ENCODE measurements at places on chromosomes 7 and 10.

GRCh38 chr10:14394179-14394578, 63.5 kb upstream of the FRMD4A start:
- no peak for DNase-seq

DNA sequence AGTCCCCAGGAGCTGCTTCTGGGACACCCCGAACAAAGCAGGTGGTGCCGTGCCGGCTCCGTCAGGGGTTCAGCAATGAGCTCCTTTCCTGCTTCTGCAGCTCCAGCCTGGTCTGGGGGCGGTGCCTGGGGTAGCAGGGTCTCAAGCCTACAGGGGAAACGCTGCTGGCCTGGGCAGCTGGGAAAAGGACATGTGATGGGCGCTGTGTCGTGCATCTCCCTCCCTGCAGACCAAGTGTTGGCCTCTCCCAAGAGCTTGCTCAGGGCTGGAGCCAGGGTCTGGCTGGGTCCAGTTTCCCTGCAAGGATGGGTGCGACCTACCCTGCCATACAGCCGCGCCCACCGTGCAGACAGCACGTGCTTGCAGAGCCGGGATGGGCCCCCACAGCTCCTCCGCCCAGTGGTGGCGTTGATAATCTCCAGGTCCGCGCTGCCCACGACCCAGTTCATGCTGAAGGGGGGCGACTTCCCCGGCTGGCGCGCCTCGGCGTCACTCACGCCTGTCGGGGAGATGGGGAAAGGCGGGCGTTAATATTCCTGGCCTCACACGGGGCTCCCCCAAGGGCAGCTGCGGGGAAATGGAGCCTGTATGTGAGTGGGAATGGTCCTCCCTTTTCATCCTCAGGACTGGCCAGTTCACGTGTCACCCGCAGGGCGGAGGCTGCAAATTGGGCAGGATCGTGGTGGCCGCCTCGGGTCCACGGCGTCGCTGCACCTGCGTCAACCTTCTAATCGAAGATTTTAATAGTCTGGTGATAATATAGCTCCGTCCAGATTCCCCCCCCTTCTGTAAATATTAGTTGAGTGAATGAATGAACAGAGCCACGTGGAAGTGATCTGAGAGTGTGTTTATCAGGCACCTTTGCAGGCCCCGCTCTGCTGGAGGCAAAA, 128.6 kb downstream of the WDR37 start:
- no peak for DNase-seq

DNA sequence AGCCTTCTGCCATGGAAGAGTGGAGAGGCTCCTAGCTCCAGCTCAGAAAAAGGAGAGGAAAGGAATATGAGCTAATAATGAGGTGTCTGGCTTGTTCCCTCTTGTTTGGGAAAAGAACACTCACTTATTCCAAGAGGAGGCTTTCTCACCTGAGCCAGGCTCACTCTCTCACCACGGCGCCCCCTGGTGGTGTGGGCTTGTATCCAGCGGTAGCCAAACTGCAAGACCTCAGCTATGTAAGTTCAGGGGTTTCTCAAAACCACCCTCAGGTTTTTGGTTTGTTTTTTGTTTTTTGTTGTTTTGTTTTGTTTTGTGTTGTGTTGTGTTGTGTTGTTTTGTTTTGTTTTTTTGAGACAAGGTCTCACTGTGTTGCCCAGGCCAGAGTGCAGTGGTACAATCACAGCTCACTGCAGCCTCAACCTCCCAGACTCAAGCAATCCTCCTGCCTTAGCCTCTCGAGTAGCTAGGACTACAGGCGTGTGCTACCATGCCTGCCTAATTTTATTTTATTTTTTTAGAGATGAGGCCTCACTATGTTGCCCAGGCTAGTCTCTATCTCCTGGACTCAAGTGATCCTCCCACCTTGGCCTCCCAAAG, 124.0 kb downstream of the TMEM130 start:
- DNase-seq: no peak

DNA sequence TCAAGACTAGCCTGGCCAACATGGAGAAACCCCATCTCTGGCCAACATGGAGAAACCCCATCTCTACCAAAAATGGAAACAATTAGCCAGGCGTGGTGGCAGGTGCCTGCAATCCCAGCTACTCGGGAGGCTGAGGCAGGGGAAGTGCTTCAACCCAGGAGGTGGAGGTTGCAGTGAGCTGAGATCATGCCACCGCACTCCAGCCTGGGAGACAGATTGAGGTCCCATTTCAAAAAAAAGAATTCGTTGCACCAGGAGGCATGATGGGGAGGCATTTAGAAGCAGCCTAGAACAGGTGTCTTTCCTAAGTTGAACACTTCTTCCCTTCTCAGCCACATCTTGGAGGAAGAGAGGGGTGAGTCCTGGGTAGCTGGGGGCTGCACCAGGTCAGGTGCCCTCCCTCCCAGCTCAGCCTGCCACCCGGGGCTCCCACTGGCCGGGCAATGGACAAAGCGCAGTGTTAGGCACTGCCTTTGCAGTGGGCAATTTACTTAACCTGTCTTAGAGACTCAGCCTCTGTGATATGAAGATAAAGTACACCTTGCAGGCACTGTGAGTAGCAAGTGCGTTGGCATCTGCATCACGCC, 726.8 kb downstream of the PARD3 start:
- DNase-seq: no peak

- DNase-seq: peak; percentile 35
Observed at GRCh38 chr7:68511281-68511680, 1087.0 kb upstream of the AUTS2 start.

GRCh38 chr10:27192284-27192683, 37.1 kb downstream of the MASTL start:
- DNase-seq: peak; percentile 1

DNA sequence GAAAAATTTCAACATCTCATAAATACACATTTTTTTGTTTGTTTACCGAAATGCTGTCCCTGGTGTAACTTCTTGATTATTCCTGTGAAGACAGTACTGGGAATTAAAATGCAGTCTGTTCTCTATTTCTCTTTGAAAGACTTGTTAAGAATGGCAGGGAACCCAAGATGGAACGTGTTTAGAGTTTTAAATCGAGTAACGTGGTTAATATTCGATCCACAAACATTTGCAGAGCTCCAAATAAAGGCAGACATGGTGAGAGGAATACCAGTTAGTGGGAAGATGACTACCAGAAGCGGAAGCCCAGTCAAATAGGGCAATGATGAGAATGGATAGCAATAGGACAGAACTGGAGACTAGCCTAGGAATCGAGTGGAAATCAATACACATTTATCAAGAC, 6.7 kb downstream of the PON3 start:
- DNase-seq: peak; percentile 26

GRCh38 chr10:1109795-1110673, 53.8 kb downstream of the WDR37 start:
- DNase-seq: no peak

- DNase-seq: no peak
Observed at GRCh38 chr10:31341552-31341951, 22.5 kb downstream of the ZEB1 start.

- no peak for DNase-seq
Observed at GRCh38 chr7:110800984-110801383, 289.9 kb upstream of the LRRN3 start.

GRCh38 chr10:103691267-103691666, 164.1 kb downstream of the SH3PXD2A start:
- DNase-seq: no peak

GRCh38 chr10:102172288-102172687, 20.1 kb downstream of the NOLC1 start:
- no peak for DNase-seq

- DNase-seq: no peak
Observed at GRCh38 chr10:27783660-27784059, 38.0 kb upstream of the MKX start.

- no peak for DNase-seq
Observed at GRCh38 chr10:51137756-51138529, 63.7 kb downstream of the PRKG1 start.

- no peak for DNase-seq
Observed at GRCh38 chr7:127911968-127912511, 119.2 kb downstream of the LRRC4 start.

GRCh38 chr10:74337330-74338016, 186.5 kb downstream of the ADK start:
- DNase-seq: no peak

- DNase-seq: no peak
Observed at GRCh38 chr10:3886641-3887251, 101.7 kb upstream of the KLF6 start.

- DNase-seq: peak; percentile 65
Observed at GRCh38 chr7:67625257-67625737, 628.7 kb downstream of the TYW1 start.

- DNase-seq: no peak
Observed at GRCh38 chr10:83432261-83433045, 706.9 kb upstream of the GHITM start.

GRCh38 chr10:96906864-96907263, 74.8 kb downstream of the LCOR start:
- DNase-seq: no peak

DNA sequence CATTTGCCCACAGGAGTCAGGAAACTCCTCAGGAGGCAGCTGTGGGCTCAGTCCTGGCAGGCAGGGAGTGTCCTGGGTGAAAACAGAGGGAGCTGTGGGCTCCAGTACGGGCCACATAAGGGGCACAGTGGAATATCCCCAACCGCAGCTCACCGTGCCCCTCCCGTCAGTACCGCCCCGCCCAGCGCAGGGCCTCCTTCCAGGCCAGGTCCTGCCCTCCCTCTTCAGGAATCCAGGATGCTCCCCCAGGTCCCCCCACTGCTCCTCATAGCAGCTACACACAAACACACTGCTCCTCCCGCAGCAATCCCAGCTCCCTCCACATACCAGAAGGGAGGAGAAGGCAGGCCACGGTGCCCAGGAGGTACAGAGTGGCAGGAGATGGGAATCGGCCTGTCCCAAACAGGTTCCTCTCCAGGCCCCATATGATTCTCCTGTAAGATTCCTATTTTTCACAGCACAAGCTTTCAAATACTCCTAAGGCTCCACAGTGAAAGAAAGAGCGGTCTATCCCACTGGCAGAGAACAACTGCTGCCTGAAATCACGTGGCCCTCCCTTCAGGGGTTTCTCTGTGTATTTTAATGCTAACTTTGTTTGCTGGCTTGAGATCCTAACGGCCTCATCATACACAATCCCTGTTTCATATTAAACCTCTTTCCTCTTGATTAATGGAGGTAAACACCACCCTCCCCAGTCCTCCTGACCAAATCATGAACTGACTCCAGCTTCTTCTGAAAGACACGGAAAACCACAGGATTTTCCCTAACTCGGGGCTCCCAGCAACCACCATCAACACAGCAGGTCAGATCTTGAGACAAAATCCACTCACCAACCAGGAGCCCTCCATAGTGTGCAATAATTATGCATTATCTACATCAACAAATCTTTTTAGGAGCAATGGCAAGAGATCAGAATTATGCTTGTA, 178.7 kb downstream of the TNS3 start:
- DNase-seq: no peak

- DNase-seq: no peak
Observed at GRCh38 chr10:103021900-103022293, 103.8 kb downstream of the CNNM2 start.

DNA sequence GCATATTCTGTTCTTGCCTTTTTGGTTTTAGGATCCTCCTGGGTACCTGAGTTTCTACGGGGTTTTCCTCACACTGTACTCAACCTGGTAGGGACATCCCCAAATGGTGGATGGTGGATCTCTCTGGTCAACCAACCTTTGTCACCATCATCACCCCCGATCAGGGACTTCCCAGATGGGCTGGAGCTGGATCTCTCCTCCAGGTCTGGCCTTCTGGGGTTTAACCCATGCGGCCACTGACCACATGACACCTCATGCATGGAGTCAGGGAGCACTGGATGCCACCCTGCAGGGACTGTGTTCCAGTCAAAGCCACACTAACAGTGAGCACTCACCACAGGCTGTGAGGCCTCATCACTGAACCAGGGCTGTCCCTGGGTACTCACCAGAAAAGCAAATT, 80.0 kb downstream of the CELF2 start:
- DNase-seq: no peak

DNA sequence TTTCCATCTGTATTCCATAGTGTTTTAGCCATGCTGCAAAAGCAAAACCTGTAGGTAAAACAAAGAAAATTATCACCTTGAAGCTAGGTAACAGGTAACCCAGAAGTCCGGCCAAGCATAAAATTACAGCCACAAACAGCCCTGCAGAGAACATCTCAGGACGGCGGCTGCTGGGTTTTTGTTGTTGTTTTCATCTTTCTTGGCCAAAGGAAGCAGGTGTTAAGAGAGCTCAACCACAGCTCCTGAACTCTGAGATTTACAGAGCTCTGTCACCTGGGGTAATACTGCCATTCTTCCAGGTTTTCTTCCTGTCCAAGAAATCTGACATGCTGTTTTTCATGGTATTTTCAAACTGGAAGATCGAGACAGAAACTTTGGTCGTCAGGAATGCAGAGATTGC, 847 bp upstream of the SCIN start:
- DNase-seq: no peak

DNA sequence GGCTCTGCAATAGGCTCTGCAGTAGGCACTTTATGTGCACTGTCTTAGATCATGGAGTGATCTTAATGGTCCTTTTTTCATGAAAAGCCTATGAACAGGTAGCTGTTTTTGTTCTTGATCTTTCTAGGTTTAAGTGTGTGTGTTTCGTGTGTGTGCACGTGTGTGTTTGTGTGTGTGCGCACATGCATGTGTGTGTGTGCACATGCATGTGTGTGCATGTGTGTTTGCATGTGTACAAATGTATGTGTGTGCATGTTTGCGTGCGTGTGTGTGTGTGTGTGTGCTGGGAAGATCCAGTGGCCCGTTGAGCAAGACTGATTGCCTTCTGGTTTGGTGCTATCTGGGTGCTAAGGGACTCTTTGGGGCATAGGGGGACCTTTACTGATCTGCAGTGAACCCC, 334.8 kb downstream of the GLRX3 start:
- DNase-seq: no peak

DNA sequence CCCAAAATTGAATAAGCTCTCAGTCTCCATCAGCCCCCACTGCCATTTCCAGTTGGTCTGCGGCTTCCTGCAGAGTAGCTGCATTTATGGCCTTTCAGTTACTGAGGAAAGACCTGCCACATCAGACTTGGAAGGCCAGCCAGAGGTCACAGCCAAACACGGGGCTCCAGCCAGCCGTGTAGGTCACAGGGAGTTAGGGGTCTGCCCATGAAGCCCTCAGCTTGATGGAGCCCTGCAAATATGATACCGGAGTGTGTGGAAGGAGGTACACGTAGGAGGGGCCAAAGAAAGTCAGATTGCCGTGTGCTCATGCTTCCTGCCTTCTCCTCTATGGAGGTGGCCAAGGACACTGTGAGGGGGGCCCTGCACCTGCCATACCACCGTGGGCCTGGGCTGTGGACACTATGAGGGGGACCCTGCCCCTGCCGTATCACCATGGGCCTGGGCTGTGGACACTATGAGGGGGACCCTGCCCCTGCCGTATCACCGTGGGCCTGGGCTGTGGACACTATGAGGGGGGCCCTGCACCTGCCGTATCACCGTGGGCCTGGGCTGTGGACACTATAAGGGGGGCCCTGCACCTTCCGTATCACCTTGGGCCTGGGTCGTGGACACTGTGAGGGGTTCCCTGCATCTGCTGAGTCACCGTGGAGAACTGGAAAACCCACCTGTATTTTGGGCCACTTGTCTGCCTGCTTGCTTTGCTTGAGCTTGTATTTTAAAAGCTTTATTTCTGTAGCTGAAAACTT, 335.7 kb upstream of the SHH start:
- no peak for DNase-seq
